ENCODE measurements at places on chromosomes 7 and 10.

- no peaks in the 10 kb centered on the region for H3K4me1 ChIP-seq
- H3K27ac ChIP-seq, result no peak overlapping the region
- no peak for DNase-seq
- no peak overlapping the region for H3K4me3 ChIP-seq
These were observed 139.0 kb upstream of the GPR26 start for GRCh38 chr10:123527151-123527550.

GRCh38 chr7:82080254-82080927 is 310.5 kb upstream of the HGF start:
- H3K36me3 ChIP-seq, result no peaks in the 10 kb centered on the region
- DNase-seq, result no peak
- no peak overlapping the region for H3K4me3 ChIP-seq

GRCh38 chr7:106767498-106768323 is 97.4 kb upstream of the PIK3CG start:
- no peak overlapping the region for H3K27ac ChIP-seq
- no peaks in the 10 kb centered on the region for H3K36me3 ChIP-seq
- no peaks in the 10 kb centered on the region for H3K4me1 ChIP-seq
- no peaks in the 10 kb centered on the region for H3K27me3 ChIP-seq
- H3K4me3 ChIP-seq, result no peak overlapping the region

DNA sequence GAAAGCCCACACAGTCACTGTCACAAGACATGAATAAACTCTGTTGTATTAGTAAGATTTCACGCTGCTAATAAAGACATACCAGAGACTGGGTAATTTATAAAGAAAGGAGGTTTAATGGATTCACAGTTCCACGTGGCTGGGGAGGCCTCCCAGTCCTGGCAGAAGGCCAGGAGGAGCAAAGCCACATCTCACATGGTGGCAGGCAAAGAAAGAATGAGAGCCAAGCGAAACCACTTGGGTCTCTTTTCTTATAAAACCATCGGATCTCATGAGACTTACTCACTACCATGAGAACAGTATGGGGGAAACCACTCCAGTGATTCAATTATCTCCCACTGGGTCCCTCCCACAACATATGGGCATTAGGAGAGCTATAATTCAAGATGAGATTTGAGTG is 110.2 kb downstream of the ST8SIA6 start:
- DNase-seq, result no peak
- H3K36me3 ChIP-seq, result no peaks in the 10 kb centered on the region
- H3K27me3 ChIP-seq, result no peaks in the 10 kb centered on the region

GRCh38 chr10:130121486-130122079 is 11.0 kb upstream of the C10orf143 start:
- no peak overlapping the region for H3K4me3 ChIP-seq
- H3K36me3 ChIP-seq, result no peaks in the 10 kb centered on the region
- no peak for DNase-seq
- H3K27ac ChIP-seq, result no peak overlapping the region

GRCh38 chr10:69333205-69333604 is 54.9 kb downstream of the HK1 start:
- H3K4me1 ChIP-seq, result peaks cover 43% of the 10 kb centered on the region
- no peak overlapping the region for H3K4me3 ChIP-seq
- no peaks in the 10 kb centered on the region for H3K36me3 ChIP-seq
- H3K27ac ChIP-seq, result peak overlapping the region; percentile 79
- DNase-seq, result peak; percentile 90
- H3K27me3 ChIP-seq, result no peaks in the 10 kb centered on the region

DNA sequence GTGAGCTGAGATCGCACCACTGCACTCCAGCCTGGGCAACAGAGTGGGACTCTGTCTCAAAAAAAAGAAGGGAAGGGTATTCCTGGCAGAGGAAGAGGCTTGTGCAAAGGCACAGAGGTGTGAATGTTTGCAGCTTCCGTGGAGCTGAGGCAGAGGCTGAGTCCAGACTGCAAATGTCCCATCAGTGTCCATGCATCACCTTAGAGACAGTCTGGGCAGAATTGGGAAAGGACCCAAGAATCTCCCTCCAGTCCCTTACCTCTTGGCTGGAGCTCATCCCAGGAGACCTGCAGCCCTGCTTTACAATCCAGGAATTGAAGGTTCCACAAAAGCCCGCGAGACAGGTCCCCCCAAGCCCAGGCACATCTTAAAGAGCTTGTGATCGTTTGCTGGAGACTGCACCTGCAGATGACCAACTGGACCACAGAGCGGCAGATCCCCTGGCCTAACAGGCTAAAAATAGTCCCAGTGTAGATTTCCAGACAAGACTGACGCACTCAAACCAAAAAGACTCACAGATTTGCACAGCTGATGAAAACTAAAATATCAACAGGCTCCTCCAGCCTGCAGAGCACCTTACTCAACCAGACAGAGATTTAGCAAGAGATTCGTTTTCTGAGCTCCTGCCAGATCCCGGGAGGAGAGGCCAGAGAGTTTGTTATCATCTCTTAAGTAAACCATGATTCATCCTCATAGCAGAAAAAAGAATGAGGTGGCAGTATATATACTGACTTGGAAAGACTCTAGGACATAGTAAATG is 22.9 kb upstream of the NANOS1 start:
- DNase-seq, result peak; percentile 89
- H3K4me1 ChIP-seq, result no peaks in the 10 kb centered on the region
- H3K27me3 ChIP-seq, result no peaks in the 10 kb centered on the region
- no peaks in the 10 kb centered on the region for H3K36me3 ChIP-seq
- peak overlapping the region; percentile 27 for H3K27ac ChIP-seq

DNA sequence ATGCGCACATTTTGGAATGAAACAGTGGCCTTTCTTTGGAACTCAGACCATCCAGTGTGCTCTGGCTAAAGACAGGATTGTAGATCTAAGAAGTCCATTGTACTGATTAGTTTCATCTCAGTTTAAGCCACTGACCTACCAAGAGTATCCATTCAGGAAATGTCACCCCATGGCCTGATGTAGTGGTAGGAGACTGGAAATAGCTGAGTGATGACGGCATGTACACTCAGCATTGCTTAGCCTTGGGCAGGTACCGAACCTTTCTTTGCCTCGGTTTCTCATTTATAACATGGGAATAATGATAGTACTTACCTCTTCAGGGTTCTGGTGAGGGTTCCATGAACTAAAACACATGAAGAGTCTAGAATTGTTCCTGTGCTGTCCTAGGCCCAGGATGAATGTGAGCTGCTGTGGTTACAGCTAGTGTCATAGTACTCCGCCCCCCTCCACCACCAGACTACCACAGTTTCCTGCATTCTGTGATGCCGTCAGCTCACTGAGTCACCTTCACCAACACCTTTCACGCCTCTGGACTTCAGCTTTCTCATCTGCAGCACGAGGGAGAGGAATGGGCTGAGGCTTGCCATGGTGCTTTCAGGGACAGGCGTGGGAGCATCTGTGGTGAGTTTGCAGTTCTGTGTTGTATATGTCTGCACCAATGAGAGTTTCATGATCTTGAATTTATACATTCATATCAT is 484.0 kb upstream of the GALNT17 start:
- H3K36me3 ChIP-seq, result no peaks in the 10 kb centered on the region
- no peaks in the 10 kb centered on the region for H3K4me1 ChIP-seq
- DNase-seq, result no peak
- H3K27ac ChIP-seq, result no peak overlapping the region

DNA sequence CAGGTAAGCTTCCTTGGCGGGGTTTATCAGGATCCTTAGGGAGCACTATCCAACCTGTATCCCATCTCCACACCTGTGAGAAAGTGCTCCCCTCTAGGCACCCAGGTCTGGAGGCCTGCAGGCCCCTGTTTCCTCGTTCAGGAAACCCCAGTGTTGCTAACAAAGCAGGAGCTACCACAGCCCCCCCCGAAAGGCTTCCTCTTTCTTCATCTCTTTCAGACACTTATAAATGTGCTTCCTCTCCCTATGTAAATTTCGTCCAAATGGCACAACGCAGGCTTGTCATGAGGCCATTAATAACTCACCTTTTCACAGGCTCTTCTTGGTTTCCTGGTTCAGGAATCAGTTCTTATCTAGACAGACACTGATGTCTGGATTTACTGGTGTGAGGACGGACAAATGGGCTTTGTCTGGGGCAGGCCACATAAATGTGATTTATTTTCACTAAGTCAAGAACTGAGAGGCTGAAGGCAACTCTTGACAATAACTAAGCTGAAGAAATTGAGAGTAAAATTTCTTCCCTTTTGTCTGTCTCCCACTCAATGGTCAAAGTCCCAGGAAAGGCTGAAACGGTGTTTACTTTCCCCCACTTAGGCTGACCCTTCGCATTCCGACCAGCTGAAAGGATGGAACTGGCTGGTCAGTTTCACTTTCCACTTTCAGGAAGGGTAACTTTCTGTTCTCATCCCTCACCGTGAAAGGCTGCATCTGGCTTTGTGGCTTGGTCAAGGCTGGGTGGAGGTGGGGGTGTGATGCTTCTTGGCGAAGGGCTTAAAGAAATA is 46.8 kb downstream of the PIK3AP1 start:
- H3K4me1 ChIP-seq, result no peaks in the 10 kb centered on the region
- H3K4me3 ChIP-seq, result no peak overlapping the region
- DNase-seq, result peak; percentile 20
- no peaks in the 10 kb centered on the region for H3K36me3 ChIP-seq
- H3K27me3 ChIP-seq, result no peaks in the 10 kb centered on the region

GRCh38 chr7:46738796-46739195 is 817.7 kb upstream of the IGFBP3 start:
- no peak overlapping the region for H3K4me3 ChIP-seq
- H3K27ac ChIP-seq, result no peak overlapping the region
- DNase-seq, result no peak
- H3K4me1 ChIP-seq, result no peaks in the 10 kb centered on the region
- H3K36me3 ChIP-seq, result no peaks in the 10 kb centered on the region

DNA sequence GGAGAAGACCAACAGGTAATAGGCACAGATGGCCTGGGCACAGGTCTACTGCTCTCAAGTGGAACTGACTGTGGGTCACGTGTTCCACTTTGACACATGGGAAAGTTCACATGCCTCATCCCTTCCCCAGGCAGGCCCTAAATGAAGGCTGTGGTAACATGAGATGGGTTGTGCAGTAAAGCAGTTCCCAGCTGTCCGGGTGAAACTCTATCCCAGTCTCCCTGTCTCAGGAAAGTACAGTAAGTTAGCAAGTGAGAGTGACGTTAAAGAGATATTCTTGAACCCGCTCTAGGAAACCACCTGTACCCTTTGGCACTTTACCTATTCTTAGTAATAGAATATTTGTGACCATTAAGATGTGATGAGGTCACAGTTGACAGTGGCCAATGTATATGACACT is 343.7 kb upstream of the AOAH start:
- H3K27ac ChIP-seq, result no peak overlapping the region
- H3K4me1 ChIP-seq, result no peaks in the 10 kb centered on the region
- H3K27me3 ChIP-seq, result no peaks in the 10 kb centered on the region
- no peak overlapping the region for H3K4me3 ChIP-seq
- DNase-seq, result no peak

DNA sequence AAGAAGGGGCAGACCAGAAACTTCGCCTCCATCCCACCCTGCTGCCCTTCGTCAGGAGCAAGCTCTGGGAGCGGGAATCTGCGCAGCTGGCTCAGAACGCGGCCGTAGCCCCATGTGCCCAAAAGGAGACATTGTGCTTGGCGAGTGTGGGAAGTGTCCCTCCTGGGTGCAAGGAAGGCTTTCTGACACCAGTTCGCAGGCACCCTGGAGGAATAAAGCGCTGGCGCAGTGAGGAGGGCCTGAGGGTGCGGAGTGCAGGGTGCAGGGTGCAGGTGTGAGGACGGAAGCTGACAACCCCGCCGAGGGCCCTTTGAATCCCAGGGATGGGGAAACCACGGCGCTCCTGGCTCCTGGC is 811 bp downstream of the SLIT1 start:
- no peak for DNase-seq
- H3K4me3 ChIP-seq, result no peak overlapping the region
- H3K27me3 ChIP-seq, result peaks cover 5% of the 10 kb centered on the region
- no peaks in the 10 kb centered on the region for H3K36me3 ChIP-seq

DNA sequence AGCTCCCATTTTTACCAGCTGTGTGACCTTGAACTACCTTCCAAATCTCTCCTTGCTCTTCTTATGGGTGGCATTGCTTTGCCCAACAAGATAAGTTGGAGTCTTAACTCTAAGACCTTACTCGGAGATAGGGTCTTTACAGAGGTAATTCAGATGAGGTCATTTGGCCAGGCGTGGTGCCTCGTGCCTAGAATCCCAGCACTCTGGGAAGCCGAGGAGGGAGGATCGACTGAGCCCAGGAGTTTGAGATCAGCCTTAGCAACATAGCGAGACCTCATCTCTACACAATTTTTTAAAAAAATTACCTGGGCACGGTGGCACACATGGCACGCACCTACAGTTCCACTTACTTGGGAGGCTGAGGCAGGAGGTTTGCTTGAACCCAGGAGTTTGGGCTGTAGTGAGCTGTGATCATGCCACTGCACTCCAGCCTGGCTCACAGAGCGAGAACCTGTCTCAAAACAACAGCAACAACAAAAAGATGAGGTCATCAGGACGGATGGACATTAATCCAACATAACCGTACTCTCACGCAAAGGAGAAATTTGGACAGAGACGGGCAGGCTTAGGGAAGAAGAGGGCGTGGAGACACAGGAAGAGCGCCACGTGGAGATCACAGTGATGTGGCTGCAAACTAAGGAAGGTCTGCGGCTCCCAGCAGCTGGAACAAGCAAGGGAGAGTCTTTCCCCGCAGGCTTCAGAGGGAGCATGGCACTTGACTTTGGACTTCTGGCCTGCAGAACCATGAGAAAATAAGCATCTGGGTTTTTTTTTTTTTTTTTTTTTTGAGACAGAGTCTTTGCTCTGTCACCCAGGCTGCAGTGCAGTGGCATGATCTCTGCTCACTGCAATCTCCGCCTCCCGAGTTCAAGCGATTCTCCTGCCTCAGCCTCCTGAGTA is 122.3 kb upstream of the CARD11 start:
- no peaks in the 10 kb centered on the region for H3K4me1 ChIP-seq
- H3K27me3 ChIP-seq, result no peaks in the 10 kb centered on the region
- H3K36me3 ChIP-seq, result no peaks in the 10 kb centered on the region
- no peak overlapping the region for H3K4me3 ChIP-seq
- no peak overlapping the region for H3K27ac ChIP-seq

- H3K36me3 ChIP-seq, result no peaks in the 10 kb centered on the region
- DNase-seq, result no peak
- no peak overlapping the region for H3K27ac ChIP-seq
- no peaks in the 10 kb centered on the region for H3K4me1 ChIP-seq
- H3K27me3 ChIP-seq, result no peaks in the 10 kb centered on the region
These were observed 12.0 kb upstream of the PARD3 start for GRCh38 chr10:34826857-34827766.

- no peak overlapping the region for H3K27ac ChIP-seq
- H3K27me3 ChIP-seq, result no peaks in the 10 kb centered on the region
- DNase-seq, result no peak
- no peak overlapping the region for H3K4me3 ChIP-seq
These were observed 10.4 kb downstream of the HDAC9 start for GRCh38 chr7:18505870-18506460.

GRCh38 chr7:119888251-119888650 is 384.7 kb upstream of the KCND2 start:
- H3K4me1 ChIP-seq, result no peaks in the 10 kb centered on the region
- no peak overlapping the region for H3K4me3 ChIP-seq
- no peaks in the 10 kb centered on the region for H3K36me3 ChIP-seq
- no peak for DNase-seq

GRCh38 chr7:1369916-1370657 is 89.2 kb downstream of the MICALL2 start:
- H3K4me3 ChIP-seq, result no peak overlapping the region
- H3K4me1 ChIP-seq, result no peaks in the 10 kb centered on the region
- DNase-seq, result no peak
- H3K36me3 ChIP-seq, result no peaks in the 10 kb centered on the region
- peaks cover 33% of the 10 kb centered on the region for H3K27me3 ChIP-seq
